ENCODE measurements at places on chromosomes 3 and 15. TPM values are rescaled to one million over a fixed set of nuclear protein-coding genes. Genes with fewer than 3 reads are reported as not detected.

Gene SLC15A2
- 2.1 TPM for total RNA-seq

Gene FAIM
- 2.5 TPM for total RNA-seq

Gene NDN
- total RNA-seq = 0.31 TPM

Gene BCHE
- total RNA-seq = not detected

Gene HRH1
- total RNA-seq = 2.4 TPM

Gene ZNF717
- total RNA-seq = 5.0 TPM

Gene CTXND1
- not detected for total RNA-seq

Gene TMEM45A
- total RNA-seq = 0.73 TPM

Gene SLC35G2
- 0.21 TPM for total RNA-seq

Gene SRGAP3
- 2.2 TPM for total RNA-seq

Gene MAPK6
- 88.9 TPM for total RNA-seq

Gene IGF1R
- 23.5 TPM for total RNA-seq

Gene ZPLD1
- total RNA-seq = not detected

Gene KBTBD13
- under 0.01 TPM for total RNA-seq

Gene ILDR1
- total RNA-seq = 0.21 TPM
